ENCODE measurements at places on chromosomes 12 and 14.

- no peak for DNase-seq
Observed at GRCh38 chr14:82067221-82067875, 533.7 kb upstream of the SEL1L start.

GRCh38 chr14:61489932-61490331 lies 168.6 kb downstream of the PRKCH start:
- no peak for DNase-seq

DNA sequence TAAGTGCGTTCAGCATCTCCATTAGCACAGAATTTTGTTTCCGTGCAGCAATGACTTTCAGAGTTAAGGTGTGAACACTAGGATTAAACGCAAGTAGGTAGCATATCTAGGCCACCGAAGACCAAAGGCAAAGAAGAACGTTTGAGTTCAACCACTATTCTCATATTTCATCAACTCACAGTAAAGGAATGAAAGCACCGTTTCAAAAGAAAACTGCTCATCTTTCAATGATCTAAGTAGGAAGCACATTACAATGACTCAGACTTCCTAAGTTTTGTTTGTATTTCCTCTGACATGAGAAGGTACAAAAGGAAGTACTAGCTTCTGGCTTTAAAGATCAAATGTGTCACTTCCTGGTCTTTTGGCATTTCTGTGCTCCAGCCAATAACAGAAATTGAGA lies 57.6 kb downstream of the ACADS start:
- peak; percentile 12 for DNase-seq

DNA sequence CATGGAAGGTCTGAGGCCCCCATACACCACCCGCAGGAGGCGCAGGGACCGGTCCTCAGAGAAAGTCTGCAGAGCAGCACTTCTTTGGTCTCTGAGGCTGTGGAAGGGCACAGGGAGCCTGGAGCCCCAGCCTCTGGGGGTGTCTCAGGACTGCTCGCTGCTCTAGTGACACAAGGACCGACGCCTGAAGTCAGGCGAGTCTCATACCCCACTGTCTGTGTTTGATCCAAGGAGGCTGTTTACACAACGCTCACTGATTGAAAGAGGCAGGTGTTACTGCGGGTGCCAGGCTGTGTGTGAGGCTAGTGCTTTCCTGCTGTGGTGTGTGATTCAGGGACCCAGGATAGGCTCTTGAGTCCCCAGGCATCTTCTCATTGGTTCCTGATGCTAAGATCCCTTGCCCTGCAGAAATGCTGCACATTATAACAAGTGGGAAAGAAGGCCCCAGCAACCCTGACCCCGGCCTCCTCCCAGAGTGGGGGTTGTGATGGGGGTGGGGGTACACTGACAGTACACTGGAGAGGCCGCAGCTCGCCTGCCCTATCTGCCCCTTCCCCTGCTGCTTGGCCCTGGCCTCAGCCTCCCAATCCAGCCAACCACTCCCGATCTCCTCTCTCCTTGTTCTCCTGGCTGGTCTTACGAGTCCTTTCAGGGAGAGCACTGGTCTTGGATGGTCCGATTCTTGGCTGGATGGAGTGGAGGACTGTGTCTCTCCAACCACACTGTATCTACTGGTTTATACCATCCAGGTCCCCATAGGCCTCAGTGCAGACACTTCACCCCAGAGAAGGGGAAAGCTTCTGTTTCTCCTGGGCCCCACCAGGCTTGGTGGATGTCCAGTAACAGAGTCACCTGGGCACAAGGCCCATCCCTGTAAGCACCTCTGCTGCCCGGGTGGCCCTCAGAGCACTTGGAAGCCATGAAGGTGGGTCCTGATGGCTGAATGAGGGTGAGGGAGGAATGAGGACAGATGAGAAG lies 6.6 kb downstream of the CACNA2D4 start:
- DNase-seq: no peak

DNA sequence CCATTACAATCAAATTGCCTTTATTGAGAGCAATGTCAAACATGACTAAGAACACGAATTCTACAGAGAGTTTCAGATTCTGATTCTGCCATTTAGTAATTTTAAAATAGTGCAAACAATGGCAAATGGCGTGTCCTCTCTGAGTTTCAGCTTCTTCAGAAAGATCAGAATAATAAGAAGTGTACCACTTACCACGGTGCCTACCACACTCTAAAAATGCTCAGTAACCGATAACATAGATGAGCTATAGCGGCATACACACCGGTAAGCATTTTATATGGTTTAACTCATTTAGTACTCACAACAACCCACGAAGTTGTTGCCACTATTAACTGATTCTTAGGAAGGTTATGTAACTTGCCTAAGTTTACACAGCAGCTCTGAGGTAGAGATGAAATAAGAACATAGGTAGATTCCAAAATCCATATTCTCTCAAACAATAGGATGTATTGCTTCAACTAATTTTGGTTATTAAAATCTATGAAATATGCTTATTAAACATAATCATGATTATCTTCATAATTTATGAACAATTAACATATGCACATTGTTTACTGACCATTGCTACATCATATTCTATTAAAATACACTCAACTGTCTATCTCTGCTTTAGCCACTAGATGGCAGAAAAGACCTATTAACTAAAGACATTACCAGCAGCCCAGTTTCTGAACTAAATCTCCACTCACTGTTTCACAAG lies 38.3 kb downstream of the SLC6A15 start:
- peak; percentile 73 for DNase-seq

DNA sequence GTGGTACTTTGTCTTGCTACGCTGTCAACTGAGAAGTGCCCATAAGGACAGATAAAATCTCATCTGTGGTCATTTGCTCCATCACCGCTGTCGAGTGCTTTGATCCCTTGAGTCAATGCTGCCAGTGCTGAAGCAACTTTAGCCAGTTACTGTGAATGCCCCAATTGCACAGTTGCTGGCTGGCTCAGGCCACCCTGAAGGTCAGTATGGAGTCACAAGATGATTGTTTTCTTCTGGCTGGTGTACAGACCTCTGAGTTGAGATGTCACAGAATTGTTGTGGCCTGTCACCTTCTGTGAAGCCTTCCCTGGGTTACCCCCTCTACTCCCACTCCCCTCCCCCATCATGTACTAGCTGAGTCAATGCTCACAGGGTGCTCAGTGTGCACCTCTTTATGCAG lies 92.9 kb downstream of the PELI2 start:
- DNase-seq: no peak

- no peak for DNase-seq
Observed at GRCh38 chr14:44812672-44813071, 149.1 kb downstream of the KLHL28 start.

DNA sequence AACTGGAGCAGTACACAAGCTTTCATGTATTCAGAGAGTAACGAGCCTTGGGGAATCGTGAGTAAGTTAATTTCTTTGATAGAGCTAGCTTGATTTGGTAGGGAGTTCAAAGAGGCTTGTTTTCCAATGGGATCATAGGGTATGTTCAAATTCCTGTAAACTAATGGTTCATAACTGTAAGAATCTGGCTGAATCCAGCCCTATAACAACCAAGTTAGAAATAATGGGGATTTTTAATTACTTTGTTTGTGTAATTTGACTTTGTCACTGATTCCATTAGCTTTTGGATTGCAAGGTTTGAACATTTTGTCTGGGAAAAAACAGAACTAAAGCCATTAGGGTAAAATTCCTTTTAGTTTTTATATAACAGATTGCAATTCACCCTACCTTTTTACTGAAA lies 94.0 kb downstream of the WNK1 start:
- no peak for DNase-seq

DNA sequence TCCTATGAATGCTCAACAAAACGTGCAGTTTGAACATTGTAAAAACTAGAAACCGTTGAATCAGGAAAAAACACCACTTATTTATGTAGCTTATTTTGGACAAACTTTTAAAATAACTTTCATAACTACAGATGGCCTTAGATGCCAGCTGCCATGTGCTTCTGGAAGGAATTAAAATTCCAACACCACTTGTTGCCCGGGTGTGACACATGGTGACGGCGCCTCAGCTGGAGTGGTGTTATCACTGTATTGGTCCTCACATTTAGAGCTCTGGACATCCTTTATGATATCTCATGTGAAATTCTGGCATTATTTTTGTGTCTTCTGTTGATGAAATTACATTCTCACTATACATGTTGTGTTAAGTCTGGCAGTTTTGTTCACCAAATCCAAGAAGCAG lies 211.0 kb downstream of the IPO8 start:
- no peak for DNase-seq

GRCh38 chr12:78096909-78097597 lies 266.4 kb downstream of the NAV3 start:
- DNase-seq: peak; percentile 41

GRCh38 chr14:54672688-54673087 lies 105.8 kb downstream of the SAMD4A start:
- no peak for DNase-seq

DNA sequence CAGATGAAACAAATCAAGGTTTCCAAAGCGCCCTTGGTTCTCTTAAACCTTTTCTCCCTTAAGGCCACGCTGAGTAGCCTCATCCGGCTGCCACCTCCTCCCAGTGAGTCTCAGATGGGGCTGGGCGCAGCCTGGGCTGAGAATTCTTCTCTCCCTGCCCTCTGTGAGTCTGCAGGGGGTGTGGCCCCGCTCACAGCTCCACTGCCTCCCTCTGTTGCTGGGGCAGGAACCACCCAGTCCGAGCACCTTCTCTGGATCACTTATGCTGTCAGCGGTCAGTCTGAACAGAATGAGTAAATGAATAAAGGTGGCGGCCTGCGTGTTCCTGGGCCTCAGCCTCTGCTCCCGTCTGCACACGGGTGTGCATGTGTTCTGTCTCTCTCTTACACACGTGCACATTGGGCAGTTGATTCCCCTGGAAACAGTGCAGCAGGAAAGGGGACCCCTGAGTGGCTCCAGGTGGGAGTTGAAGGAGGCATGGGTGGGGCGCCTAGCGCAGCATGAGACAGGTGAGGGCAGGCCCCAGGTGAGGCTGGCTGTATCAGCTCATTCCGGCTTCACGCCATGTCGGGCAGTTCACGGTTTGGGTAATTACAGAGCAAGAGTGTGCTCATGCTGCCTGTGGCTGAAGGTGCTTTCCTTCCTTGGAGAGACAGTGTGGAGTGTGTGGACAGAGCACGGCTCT lies 4.3 kb downstream of the PAPLN start:
- no peak for DNase-seq

- DNase-seq: no peak
Observed at GRCh38 chr12:18570543-18570942, 167.3 kb downstream of the PLCZ1 start.

GRCh38 chr12:56978397-56979138 lies 21.2 kb upstream of the RDH16 start:
- DNase-seq: no peak

- DNase-seq: no peak
Observed at GRCh38 chr12:122226366-122227125, 694 bp upstream of the DIABLO start.

GRCh38 chr14:82094829-82095345 lies 561.2 kb upstream of the SEL1L start:
- no peak for DNase-seq

- no peak for DNase-seq
Observed at GRCh38 chr12:9736936-9737705, 4.2 kb upstream of the CLECL1 start.

GRCh38 chr12:19654650-19655376 lies 215.5 kb downstream of the AEBP2 start:
- DNase-seq: no peak

DNA sequence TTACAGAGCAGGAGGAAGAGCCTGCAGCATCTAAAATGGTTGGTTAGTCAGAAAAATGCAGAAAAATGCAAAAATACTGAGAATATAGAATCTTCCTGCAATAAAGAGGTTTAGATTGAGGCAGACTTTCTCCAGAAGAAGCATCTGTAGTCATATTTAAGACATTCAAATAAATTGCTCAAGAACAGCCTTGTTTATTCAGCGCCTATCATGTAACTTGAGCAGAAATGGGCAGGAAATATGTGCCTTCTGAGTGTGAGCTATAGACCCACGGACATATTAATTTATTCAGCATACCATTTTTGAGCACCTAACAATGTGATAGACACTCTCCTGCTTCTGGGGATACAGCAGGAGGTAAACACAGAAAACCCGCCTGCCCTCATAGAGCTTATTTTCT lies 102.0 kb upstream of the HIF1A start:
- no peak for DNase-seq

DNA sequence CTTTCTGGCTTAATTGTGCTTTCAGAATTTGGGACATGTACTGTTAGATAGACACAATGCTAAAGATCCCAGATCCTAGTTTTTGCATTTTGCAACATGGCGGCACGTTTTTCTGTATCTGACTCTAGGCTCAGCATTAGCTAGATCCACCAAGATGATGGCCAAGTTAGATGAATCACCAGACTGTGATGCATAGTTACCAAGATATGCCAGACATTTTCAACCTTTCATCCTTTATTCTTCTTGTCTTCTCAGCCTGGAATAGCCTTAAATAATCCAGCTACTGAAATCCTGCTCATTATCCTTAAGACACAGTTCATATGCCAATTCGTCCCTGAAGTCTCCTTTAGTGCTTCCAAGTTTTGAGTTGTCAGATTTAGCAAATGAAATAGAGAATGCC lies 144.9 kb upstream of the CRY1 start:
- DNase-seq: no peak

DNA sequence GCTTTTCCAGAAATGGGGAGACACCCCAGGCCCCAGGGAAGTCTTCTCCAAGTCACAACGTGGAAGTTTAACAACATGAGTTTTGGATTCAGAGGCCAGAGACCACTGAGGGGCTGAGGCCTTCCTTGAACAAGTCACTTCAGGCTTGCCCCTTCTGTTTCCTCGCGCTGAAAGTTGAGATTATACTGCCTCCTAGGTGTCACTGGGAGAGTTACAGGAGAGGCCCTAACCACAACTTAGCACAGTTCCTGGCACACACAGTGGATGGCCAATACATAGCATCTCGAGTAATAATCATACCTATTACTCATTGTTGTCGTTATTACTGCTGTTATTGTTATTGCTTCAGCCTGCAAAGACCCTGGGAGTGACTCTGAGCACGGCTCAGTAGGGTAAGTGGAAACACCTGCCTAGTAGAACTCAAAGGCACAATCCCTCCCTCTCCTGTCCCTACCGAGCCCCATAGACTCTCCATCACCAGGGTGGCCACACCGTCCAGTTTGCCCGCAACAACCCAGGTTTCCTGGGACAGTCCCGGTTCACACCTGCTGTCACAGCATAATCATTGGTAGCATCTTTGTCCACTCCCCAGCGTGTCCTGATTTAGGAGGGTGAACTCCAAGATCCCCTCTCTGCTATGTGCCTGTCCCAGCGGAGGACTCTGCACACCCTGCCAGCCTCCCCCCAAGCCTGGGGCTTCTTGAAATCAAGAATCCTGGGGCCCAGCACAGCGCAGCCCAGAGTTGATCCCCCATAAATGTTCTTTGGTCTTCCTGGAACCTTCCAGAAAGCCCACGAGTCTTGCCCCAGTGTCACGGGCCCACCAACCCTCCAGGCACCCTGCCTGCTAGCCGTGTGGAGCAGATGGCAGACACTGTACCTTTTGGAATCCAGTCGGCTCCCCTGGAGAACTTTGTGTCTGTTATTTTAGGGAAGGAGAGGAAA lies 85.0 kb downstream of the SYNE3 start:
- DNase-seq: peak; percentile 28

DNA sequence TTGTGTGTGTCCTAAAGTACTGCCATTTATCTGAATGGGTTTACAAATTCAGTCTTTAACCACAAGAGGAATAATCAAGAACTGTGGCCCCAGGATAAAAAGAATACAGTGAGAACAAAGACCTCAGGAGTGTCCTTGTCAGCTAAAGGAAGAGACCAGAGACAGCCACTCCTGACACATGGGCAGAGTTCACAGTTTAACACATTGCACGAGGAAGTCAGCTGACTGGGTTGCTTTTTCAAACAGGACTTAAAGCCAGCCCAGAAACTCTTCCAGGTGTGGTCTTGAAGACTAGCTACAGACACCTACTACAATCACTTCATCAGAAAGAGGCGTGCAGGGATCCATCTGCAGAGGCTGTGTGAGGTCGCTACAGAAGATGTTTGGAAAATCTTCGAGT lies 42.8 kb downstream of the GNS start:
- DNase-seq: no peak
